NCI-H69 (cell line): ENCODE measurements at places on chromosomes 1 and 21.

- DNase-seq: peak; percentile 95
Measured at GRCh38 chr21:34203851-34204420, 130.6 kb downstream of the MRPS6 start.

DNA sequence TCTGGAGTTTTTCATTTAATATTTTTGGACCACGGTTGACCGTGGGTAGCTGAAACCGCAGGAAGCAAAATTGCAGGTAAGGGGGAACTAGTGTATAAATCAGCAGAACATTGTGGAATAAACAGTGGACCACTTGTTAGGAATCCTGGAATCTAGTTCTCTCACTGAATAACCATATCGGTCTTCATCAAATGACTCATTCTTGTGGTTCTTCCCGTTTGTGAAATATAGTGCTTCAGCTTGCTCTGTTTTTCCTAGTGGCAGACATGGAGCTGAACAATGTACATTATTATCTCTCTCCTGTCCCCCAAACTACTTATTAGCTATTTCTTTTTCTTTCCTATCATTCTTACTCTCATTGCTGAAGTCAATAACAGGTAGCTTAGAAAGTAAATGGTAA is 61.9 kb downstream of the HSPA13 start:
- DNase-seq: no peak

GRCh38 chr1:164713456-164714207 is 154.6 kb downstream of the PBX1 start:
- no peak for DNase-seq

DNA sequence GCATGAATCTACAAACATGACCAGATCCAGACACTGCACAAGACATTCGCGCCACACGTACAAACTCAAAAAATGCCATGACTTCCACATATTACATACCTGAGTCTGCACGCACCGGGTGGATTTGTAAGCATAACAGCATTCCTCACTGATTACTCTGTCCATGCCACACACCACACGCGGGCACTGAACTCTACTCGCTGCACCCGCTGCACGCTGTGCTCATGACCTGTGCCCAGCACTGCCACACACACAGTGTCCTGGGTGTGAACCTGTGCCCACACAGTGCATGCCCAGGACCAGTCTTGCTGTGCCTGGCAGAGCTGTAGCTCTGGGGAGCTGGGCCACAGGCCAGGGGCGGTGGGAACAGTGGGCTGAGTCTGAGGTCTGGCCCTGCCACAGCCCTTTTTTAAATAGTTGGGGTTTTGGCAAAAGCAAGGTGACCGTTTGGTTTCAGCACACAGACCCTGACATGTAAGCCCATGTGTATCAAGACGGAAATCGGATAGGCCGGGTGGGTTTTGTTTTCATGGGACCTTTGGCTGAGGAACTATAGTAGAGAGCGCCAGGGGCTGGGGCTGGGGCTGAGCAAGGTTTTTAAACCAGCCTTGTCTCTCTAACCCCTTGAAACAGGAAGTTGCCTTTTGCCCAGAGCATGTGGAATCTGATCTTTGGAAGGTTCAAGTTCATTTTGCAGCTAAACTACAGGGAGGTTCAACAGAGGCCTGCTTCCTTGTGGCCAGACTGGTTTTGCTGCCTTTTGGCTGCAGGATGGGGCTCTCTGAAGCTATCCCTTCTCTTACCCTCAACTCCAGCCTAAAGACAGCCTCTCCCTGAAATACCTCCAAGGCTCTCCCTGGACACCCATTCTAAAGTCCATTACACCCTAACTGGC is 12.3 kb upstream of the GOLT1A start:
- DNase-seq: no peak

DNA sequence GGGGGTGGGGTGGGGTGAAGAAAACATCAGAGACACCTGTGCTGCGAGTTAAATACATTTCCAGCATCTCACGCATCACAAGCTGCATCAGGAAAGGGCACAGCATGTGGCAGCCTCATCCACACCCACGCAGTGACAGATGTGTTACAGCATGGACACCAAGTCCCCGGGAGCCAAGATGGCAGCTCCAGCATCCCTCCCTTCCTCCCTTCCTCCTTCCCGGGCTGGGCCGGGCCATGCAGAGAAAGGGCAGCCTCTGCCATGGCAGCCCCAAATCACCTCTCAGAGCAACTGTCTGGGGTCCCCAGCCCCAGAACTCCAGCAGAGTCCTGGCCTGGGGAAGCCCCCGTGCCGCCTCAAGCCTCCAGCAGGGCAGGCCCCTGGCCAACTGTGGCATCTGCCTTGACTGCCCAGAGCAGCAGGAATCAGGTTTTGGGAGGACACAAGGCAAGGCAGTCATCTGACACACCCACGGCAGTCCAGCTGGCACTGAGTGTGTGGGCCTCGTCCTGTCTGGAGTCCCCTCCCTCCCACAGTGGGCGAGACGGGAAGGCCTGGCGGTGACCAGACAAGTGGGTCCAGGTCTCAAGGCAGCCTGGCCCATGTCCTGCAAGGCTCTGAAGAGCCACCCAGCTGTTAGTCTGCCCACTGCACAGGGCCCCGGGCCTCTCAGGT is 6.2 kb downstream of the SMIM1 start:
- DNase-seq: no peak

DNA sequence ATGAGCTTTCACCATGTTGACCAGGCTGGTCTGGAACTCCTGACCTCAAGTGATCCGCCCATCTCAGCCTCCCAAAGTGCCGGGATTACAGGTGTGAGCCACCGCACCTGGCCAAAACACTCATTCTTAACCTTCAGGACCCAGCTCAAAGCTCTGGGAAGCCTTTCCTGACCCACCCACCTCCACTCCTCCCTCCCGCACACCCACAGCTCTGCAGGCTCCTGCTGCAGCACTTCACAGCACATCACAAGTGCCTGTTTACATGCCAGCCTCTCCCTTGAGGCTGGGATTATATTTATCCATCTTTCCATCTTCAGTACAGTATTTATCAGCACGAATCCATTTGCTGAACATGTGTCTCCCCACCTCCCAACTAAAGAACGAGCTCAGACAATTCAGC is 14.9 kb downstream of the SLC9A1 start:
- no peak for DNase-seq

GRCh38 chr1:3453203-3453761 is 1.2 kb upstream of the ARHGEF16 start:
- DNase-seq: peak; percentile 73

GRCh38 chr1:194159941-194160340 is 973.5 kb upstream of the B3GALT2 start:
- peak; percentile 25 for DNase-seq

- peak; percentile 17 for DNase-seq
Measured at GRCh38 chr1:112872551-112872962, 83.4 kb downstream of the SLC16A1 start.

GRCh38 chr21:42414928-42415769 is 11.4 kb downstream of the UBASH3A start:
- no peak for DNase-seq

GRCh38 chr1:92599184-92599583 is 112.5 kb upstream of the GFI1 start:
- peak; percentile 26 for DNase-seq

- DNase-seq: peak; percentile 12
Measured at GRCh38 chr1:231442735-231443134, 20.6 kb upstream of the EGLN1 start.

DNA sequence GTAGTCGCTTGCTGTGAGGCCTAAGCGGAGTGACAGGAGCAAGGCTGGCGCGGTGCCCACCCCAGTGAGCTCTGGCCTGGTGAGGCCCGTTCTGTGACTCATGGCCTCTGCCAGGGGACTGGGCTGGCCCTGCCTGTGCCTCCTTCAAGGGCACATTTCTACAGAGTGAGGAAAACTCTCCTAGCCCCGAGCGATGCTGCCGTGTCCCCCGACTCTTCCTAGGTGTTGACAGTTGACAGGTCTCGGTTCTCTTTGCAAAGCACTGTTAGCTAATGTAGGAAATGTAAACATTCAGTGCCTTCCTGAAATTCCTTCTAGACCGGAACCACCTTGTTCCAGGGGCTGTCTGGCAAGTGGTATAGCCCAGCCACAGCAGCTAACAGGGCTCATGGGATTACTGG is 43.9 kb downstream of the ABCG1 start:
- no peak for DNase-seq

GRCh38 chr1:42146626-42147320 is 6.4 kb upstream of the GUCA2B start:
- peak; percentile 84 for DNase-seq

- DNase-seq: no peak
Measured at GRCh38 chr1:22876359-22877111, 96.1 kb downstream of the LACTBL1 start.

GRCh38 chr21:19463966-19464365 is 1060.4 kb upstream of the TMPRSS15 start:
- no peak for DNase-seq

- no peak for DNase-seq
Measured at GRCh38 chr1:2258996-2259395, 30.9 kb downstream of the SKI start.

DNA sequence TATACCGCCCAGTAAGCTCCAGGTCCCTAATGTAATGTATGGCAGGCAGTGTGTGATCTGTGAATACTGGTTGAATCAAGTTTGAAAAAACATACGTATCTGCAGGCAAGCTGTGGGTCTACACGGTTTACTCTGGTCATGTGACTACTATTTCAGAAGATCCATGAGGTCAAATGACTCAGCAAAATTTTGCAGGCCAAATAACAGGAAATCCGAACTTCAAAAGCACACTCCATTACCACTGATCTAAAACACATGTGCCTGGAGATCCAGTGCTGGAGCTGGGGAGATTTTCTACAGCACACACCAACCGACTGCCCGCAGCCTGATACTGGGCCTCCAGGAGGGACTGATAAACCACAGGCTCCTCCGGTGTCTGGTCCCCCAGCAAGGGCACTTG is 64.5 kb upstream of the SLC44A3 start:
- no peak for DNase-seq

- DNase-seq: no peak
Measured at GRCh38 chr1:211378844-211379243, 52.2 kb downstream of the TRAF5 start.

DNA sequence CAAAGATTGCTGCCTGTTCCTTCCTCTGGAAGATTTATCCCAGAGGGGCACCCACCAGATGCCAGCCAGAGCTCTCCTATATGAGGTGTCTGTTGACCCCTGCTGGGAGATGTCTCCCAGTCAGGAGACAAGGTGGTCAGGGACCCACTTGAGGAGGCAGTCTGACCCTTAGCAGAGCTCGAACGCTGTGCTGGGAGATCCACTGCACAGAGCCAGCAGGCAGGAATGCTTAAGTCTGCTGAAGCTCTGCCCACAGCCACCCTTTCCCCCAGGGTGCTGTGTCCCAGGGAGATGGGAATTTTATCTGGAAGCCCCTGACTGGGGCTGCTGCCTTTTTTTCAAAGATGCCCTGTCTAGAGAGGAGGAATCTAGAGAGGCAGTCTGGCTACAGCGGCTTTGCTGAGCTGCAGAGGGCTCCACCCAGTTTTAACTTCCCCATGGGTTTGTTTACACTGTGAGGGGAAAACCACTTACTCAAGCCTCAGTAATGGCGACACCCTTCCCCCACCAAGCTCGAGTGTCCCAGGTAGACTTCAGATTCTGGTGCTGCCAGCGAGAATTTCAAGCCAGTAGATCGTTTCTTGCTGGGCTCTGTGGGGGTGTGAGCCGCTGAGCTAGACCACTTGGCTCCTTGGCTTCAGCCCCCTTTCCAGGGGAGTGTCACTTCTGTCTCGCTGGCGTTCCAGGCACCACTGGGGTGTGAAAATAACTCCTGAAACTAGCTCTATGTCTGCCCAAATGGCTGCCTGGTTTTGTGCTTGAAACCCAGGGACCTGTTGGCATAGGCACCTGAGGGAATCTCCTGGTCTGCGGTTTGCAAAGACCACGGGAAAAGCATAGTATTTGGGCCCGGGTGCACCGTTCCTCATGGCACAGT is 51.1 kb upstream of the PDC start:
- peak; percentile 44 for DNase-seq

- no peak for DNase-seq
Measured at GRCh38 chr1:217389895-217390294, 241.0 kb downstream of the GPATCH2 start.

DNA sequence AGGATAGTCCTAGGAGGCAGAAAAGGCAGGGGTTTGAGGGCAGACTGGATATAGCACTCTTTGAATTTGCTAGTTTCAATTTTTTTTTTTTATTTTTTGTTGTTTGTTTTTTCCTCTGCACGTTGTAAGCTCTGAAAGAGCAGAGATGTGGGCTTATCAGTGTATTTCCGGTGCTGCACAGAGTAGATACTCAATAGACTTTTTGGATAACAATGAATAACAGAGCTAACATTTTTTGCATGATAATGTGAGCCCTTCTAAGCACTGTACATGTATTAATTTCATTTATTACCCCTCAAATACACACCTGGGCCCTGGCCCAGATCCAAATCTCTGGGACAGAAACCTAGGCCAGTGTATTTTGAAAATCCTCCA is 17.1 kb upstream of the PARP1 start:
- peak; percentile 29 for DNase-seq

GRCh38 chr1:36784147-36784859 is 250.0 kb downstream of the GRIK3 start:
- no peak for DNase-seq

DNA sequence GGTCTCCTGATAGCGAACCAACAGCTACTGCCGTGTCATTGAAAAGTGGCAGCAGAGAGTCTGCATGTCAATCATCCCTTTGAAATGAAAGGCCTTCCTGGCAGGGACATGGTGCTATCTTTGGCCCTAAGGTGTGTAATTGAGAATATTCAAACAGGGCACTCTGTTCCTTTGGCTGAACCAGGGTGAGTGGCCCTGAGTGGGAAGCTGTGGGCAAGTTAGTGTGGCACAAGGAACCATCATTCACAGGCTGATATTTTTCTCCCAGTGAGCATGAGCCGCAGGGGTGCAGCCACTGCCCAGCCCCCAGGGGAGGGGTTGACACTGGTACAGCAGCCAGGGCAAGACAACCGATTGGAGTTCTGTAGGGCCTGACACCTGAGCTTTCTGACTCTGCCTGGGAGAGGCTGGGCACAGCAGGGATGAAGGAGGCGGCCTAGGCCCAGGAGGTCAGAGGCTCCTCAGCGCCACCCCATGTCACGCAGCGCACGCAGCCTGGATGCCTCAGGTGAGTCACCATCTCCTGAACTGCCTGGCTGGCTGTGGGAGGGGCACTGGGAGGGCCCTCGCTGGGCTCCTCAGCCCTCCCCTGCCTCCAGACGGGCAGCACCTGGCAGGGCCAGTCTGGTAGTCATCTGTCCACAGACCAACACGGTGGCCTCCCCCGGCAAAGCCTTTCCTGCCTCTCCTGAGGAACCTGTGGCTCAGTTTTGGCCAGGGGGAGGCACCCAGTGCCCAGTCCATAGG is 13.2 kb downstream of the QSOX1 start:
- DNase-seq: peak; percentile 93
